ENCODE measurements at places on chromosomes 12 and 14.

DNA sequence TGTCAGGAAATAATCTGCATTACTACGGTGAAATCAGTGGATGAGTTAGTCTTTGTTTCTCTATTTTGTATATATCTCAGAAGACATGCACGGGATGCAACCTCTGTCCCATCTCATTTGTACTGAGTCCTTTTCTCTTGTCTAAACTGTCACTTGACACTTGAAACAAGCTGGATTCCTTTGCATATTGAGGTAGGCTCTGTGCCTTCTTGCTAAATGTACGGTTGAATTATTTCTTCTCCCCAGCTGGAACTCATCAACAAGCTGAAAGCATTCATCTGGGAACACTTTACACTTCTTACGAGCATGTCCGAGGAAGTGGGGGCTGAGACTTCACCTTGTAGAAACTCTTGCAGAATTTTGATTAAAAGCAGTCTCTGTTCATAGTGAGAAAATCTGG, 119.5 kb downstream of the VEZT start:
- DNase-seq = no peak

DNA sequence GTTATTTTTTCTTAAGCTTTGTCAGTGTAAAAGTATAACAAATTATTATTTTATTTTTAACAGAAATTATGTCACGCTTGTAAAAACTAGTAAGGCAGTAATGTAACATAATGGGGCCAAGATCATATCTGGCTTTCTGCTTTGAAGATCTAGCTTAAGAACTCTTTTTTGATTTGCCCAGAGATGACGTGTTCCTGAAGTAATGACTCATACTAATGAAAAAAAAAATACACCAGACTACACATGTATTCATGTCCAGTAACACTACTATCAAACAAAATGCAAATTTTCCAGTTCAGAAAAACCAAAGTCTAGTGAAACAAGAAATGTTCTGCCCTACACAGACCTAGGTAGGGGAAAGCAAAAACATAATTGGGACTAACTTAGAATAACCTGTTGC, 432.2 kb upstream of the ATXN7L3B start:
- DNase-seq = no peak

- DNase-seq = peak; percentile 74
These were observed at the start of gene ITPR2 for GRCh38 chr12:26832822-26833742. ITPR2 (minus strand) TSS chr12:26833194; CDS start chr12:26832781, 413 bp downstream.

DNA sequence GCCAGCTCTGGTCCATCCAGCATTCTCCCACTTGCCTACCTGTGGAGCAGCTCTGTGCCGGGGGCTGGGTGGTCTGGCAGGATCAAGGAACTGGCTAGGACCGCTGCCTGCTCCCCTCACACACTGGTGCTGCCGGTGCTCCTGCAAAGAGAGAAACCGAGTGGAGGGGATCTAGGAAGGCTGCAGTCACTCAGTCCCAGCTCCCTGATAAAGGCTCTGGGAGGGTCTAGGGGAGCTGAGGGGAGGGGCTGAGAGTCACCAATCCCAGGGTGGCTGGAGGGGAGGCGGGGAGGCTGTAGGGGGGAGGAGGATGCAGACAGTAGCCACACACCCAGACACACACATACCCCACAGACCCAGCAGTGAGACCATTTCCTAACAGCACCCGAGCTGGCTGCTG, at the start of gene TAC3:
Gene TAC3 (minus strand): TSS at position 182 of the 400 bp plus-strand sequence. CDS start 732 bp downstream, outside the sequence.
- DNase-seq = no peak

- DNase-seq = no peak
These were observed 428.3 kb downstream of the DIO2 start for GRCh38 chr14:79783041-79783440.

- DNase-seq = no peak
These were observed 751 bp upstream of the GPRC5A start for GRCh38 chr12:12890543-12891079.

- no peak for DNase-seq
These were observed 61.4 kb upstream of the PCED1B start for GRCh38 chr12:47017901-47018475.

DNA sequence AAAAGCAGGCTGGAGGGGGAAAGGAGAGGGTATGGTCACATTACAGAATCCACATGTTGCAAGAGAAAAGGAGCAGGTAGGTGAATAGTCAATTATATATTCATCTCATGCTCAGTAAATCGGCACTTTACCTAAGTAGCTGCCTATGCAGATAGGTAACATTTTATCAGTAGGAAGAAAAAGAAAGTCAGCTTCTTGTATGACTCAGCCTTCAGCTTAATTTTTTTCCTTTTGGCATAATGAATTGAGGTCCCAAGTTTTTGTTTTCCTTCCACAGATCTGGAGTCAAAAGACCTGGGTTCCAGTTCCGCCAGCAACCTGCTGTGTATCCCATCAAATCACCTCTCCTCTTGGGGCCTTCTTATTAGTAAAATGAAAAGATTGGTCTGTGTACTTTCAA, 6.0 kb upstream of the ACSM4 start:
- DNase-seq = no peak

- no peak for DNase-seq
These were observed 648.3 kb upstream of the MDGA2 start for GRCh38 chr14:48323665-48324064.

- DNase-seq = no peak
These were observed 36.4 kb upstream of the HNF1A start for GRCh38 chr12:120941846-120942405.

GRCh38 chr12:132140501-132140900, 3.6 kb downstream of the DDX51 start:
- DNase-seq = no peak

GRCh38 chr14:71438684-71439083, 493.5 kb upstream of the RGS6 start:
- no peak for DNase-seq

GRCh38 chr14:72607386-72608130, 286.3 kb downstream of the DPF3 start:
- no peak for DNase-seq

DNA sequence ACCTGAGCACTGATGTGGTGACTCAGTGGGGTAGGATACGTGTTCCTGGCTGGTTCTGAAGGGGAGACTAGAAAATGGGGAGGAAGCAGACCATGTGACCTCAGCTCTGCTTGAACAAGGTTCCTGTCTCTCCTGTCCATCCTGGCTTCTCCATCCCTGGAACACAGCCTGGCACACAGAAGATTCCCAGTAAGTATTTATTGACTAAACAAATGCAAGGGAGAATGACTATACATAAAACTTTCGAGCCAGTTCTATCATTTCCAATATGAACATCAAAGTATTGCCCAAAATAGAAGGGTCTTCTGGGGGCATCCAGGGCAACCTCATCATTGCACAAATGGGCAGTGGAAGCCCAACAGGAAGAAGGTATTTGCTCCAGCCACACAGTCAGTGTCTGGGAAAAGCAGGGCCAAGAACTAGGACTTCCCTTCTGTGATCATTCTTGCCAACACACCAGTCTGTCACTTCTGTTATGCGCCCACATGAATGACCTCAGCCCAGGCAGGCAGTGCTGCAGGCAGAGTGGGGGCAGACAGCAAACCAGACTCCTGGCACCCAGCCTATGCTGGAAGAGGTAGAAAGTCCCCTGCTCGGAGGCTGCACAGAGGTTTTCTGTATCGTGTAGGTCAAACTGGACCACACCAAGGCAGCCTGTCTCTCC, 5.6 kb upstream of the SERPINA9 start:
- DNase-seq = no peak

DNA sequence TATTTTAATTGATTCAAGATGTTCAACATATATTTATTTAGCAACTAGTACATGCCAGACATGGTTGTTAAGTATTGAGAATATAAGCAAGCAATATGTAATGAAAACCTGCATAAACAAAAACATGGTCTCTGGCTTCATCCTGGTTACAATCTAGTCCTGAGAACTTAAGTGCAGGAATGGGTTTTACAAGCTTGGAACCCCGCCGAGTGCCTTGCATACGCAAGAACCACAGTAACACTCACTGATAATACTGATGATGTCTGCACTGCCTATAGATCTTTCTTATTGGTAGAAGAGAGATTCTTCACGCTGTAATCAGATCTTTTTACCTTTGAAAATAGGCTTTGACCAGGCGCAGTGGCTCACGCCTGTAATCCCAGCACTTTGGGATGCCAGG, 22.9 kb upstream of the CALM1 start:
- no peak for DNase-seq

DNA sequence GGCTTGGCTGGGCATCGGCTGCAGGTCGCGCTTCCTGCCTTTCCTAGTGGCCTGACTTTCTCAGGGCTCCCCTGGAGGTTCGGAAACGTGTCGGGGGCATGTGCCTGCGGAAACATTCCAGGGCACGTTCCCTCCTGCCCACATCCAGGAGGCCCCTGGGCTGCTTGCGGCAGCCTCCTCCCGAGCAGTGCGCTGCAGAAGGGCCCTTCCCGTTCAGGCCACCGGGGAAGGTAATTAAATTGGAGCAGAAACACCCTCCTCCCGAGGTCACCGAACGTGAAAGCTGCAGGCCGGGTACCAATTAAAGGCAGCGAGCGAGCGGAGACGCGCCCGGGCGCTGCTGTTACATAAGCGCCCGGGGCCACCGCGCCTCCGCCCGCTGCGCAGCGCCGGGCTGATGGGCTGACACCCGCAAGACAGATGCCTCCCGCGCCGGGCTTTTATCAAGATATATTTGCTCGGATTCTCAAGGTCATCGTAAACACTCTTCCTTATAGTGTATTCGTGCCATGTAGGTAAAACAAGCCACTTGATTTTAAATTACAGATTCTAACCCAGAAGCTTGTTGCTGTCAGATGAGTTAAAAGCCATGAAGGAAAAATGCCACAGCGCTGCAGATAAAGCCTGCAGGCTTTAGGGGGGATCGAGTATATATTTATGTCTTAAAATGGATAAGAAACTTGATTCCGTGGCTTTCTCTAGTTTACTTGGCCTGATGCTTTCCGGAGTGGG, 31.4 kb downstream of the SSPN start:
- no peak for DNase-seq

DNA sequence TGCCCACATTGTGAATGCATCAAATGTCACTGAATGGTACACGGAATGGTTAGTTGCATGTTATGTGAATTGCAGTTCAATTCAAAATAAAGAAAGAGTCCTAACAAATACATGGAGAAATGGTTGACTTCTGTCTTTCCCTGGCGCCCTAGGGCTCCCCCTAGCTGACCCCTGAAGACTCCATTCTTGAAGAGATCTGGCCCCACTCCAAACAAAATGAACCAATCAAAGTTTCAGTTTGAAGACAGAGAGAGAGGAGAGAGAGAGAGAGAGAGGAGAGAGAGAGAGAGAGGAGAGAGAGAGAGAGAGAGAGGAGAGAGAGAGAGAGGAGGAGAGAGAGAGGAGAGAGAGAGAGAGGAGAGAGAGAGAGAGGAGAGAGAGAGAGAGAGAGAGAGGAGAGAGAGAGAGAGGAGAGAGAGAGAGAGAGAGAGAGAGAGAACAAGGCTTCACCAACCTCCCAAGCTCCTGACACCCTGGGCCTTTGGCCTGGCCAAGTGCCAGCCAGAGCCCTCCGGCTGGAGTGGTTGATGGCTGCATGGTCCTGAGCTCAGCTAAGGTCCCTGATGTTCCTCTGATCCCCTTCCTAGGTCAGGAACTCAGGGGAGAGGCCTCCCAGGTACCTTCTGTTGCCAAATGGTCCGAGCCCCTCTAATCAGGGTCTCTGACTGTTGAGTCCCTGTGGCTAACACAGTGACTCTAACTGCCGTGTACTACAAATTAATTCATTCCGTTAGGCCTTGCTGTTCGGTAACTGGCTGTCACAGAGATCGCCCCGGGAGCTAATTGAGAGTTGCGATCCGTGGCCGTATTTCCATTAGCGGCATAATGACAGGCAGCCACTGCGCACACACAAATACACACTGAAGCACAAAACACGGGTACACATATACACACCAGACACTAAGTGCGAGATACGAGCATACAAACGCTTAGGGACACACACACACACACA, 188.8 kb downstream of the ESRRB start:
- DNase-seq = peak; percentile 49

GRCh38 chr14:89388853-89389252, 28.2 kb downstream of the FOXN3 start:
- no peak for DNase-seq

DNA sequence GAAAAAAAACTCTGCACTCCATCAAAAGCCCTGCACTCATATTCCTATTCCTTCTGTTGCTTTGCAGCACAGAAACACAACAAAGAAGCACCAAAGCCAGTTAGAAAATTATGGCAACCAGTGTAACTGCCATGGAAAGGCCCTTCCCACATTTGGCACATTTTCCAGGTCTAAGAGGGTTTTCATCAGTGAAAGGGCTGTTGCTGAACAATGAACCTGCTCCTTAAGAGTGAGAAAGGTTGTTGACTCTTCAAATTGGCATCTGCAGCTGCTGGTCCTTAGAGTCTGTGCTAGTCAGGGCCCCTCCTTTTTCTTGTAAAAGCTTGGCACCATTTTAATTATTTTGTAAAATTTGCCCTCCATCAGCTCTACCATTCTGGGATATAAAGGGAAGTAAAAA, 378.7 kb upstream of the KITLG start:
- no peak for DNase-seq

GRCh38 chr12:131011165-131012079, 57.7 kb downstream of the ADGRD1 start:
- no peak for DNase-seq

- no peak for DNase-seq
These were observed 235.1 kb upstream of the LRIG3 start for GRCh38 chr12:59155448-59155847.

GRCh38 chr14:64689289-64689688, 14.9 kb upstream of the PLEKHG3 start:
- no peak for DNase-seq

DNA sequence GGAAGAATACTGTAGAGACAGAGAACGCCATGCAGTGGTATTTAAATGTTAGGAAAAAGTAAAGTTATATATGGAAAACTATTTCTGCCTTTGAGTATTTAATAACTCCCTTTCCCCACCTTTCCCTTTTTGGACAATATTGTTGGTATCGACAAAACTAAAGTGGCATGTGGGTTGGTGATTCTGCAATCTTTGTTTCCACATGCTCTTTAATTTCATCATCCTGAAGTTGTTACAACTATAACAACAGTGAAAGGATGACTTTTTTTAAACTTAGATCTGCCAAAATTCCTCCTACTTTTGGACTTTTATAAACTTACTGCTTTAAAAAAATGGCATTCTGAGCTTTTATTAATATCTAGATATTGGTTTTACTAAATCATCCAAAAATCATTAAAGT, 25.3 kb downstream of the TTC8 start:
- DNase-seq = no peak

All from HCT116 (cell line).